ENCODE measurements at places on chromosomes 3 and 15.
A peak's percentile ranks its signal among the peaks of the same experiment; 100 is the strongest.

DNA sequence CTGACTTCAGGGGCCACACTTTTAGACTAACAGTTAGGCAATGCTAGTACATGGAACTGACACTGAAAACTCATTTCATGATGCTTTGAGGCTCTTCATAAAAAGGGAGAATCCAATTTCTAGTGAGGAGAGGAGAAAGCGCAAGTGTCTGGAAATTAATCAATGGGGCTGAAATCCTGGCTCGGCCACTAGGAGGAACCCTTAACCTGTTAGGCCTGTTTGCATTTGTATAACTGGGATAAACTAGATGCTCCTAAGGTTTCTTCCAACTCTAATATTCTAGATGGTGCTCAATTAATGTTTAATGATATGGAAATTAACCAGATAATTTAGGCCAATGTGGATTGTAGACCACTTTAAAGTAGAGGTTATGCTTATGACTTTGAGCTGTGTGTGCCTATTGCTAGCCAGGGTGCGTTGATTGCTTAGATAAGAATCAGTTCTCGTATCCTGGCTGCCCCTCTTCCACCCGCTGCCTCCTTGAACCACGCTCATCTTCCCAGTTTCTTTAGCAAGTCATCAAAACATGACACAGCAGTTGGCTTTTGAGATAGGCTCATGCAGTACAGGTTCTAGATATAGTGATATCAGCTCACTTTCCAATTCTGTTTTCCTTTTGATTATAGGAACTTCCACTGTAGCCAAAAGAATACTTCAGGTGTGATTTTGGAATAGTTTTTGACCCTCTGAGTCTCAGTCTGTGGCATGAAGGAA lies 16.8 kb upstream of the CRBN start:
- no peak for DNase-seq

DNA sequence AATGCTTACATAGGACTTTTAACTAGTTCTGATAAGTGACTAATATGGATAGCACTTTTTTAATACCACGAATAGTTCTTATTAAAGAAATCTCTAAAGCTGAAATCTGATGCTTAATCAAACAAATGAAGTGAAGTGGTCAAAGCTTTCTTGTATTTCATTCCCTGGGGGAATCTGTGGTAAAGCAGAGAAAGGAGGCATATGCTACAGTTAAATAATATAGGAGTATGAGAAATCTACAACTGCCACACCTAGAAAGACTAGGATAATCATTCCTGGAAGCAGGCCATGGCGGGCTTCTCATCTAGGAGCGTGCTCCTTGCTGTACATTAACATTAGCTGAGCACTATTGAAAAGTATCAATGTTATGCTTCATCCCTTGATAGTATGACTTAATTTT lies 835.7 kb downstream of the OTOL1 start:
- no peak for DNase-seq

- peak; percentile 98 for DNase-seq
These were observed 70.7 kb upstream of the ABHD2 start for GRCh38 chr15:89017370-89018066.

DNA sequence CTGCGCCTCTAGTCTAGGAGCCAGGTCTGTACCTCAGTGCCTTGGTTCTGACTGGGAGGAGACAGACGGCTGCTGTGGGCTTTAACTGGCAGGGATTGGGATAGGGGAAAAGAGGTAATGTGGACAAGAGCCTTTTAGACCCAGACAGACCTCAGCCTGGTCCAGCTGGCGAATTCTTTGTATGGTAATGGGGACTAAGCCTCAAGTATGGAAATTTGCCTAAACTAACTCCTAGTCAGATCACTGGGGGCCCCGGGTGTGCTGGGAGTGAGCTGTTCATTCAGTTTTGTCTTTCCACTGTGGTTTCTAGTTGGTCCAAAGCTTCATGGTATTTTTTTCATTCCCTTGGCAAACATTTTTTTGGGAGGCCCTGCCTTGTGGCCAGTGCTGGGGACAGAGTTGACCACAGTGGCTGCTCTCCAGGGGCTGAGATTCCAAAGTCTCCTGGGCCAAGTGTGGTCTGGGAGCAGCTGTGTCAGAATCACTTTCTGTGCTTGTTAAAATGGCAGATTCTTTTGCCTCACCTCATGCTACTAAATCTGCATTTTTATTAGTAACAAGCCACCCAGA lies 261.4 kb upstream of the C2CD4B start:
- DNase-seq, result no peak

DNA sequence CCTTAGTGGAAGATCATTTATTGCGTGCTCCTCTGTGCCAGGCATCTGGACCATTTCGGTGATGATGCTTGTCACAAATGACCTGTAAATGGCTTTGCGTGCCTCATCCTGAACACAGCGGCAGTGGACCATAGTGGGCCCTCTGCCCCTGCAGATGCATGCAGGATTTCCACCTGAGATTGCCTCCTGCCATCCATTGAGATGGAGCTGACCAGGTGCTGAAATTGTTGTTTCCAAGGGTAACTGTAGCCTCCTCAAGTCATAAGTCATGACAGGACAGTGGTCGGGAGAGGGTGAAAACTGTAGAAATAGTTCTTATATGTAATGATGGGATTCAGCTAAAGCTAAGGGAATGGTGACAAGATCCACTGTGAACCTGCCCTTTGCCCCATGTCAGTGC lies 35.5 kb downstream of the CLSTN2 start:
- no peak for DNase-seq

DNA sequence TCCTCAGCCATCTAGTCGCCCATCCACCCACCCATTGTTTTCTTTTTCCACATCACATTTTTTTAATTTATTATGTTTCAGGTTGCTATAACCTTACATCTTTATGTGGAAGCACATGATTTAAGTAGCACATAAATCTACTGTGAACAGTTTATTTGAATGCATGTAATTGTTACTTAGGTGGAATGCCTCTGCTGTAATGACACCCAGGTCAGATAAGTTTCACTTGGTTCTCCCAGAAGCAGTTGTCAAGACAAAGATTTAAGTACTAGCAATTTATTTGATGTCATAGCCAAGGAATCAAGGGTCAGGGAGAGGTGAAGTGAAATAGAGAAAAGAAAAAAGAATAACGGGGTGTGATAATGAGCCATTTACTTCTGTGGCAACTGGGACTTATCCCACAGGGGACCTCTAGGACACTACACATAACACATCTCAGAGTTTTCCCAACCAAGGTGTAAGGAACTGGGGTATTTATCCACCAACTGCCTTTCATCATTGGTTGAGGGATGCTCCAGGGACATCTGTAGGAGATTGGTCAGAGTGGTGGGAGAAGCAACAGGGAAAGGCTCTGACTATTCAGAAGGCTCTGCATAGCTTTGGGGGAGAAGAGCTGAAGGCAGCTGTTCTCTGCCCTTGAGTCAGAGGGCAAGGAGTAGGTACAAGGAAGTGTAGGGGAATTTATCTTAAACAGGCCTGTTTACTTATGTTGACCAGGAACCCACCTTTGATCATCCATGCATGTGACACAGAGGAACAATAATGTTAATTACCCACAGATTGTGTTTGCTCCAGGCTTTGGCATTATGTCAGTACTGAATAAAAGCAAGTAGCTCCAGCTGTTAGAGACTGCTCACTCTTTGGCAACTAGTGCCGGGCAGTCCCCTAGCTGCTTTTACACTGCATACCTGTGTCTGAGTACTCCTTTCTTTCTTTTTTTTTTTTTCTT lies 94.8 kb downstream of the CD200R1L start:
- no peak for DNase-seq

DNA sequence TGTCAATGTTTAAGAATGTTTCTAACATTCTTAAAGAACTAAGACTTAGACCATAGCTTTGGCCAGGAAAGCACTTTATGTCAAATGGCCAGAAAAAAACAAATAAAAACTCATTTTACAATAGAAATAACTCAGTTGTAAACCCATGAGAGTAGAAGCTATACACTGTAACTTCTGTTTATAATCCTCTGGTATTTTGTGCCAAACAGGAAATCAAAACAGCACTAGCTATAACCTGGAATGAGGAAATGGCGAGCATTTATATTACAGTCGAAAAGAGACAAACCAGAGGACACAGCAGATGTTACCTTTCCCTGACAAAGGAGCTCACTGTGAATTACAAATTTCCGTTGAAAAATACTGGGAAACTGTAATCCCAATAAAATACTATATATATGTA lies 10.3 kb downstream of the GK5 start:
- DNase-seq, result no peak

DNA sequence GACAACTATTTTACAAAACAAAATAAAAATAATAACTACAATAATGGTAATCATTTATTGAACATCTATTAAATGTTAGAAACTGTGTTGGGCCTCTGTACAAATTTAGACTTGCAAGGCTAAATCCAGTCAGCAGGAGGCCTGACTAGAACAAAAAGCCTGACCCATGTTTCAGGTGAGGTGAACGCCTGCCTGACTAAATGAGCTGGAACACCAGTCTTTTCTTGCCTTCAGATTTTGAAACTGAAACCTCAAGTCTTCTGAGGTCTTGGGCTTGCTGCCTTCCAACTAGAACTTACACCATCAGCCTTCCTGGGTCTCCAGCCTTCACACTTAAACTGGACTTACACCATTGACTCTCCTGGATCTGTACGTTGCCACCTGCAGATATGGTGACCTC lies 706.9 kb downstream of the TBL1XR1 start:
- no peak for DNase-seq

DNA sequence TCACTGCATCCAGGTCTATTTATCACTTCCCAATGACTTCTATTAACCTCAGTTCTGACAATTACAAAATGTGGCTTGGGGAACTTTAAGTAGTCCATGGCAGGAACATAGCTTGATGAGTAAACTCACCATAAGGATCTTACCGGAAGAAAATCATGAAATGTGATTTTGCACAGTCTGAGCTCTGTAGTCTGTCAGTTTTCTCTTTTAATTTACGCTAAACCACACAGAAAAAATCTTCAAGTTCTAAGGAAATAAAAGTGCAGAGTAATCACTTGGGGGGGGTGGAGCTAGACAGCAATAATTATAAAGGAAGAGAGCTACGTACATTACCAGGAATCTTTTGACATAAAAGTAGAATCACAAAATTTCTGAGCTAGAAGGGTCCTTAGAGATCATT lies 9.2 kb downstream of the TBC1D5 start:
- DNase-seq, result no peak

DNA sequence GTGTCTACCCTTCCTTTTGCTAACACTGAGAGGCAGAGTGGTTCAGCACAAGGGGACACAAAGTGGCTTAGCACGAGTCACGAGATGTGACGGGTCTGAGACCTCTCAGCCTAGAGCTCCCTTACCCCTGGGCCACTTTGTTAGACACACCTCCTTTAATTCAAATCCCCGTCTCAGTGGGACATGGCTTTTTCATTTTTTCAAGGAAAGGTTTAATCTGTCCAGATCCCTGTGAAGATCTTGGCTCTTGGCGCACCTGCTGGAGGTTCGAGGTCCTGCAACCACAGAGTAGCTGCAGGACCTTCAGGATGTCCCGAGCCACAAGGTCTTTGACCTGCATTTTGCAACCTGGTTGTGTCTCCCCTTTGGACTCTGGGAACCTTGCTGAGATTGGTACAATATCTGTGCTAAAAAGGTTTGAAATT lies 52.0 kb downstream of the LPP start:
- no peak for DNase-seq

DNA sequence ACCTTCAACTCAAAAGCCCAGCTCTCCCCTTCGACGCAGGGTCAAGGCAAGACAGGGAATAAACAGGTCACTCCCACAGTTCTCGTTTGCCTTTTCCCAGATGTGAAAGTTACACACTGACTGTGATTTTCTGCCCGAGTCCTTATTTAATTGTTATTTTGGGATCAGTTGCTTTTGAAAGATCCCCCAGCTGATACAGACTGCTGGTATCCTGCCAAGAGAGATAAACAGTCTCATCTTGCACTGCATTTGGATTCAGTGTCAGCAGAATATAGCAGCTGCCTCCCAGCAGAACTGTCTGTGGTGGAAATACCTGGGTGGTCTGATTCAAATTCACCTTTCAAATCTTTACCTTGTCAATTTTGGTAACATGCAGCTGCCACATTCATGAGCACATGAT lies 56.0 kb upstream of the FAM3D start:
- DNase-seq, result no peak

- no peak for DNase-seq
These were observed 108.0 kb downstream of the FBN1 start for GRCh38 chr15:48537271-48538113.

- no peak for DNase-seq
These were observed 104.3 kb upstream of the TMC3 start for GRCh38 chr15:81478354-81478753.

- no peak for DNase-seq
These were observed 36.2 kb downstream of the SEMA5B start for GRCh38 chr3:122991236-122991985.

GRCh38 chr3:107525644-107526305 lies 3.0 kb downstream of the BBX start:
- DNase-seq, result no peak

- no peak for DNase-seq
These were observed 67.1 kb downstream of the AAGAB start for GRCh38 chr15:67187351-67187854.

DNA sequence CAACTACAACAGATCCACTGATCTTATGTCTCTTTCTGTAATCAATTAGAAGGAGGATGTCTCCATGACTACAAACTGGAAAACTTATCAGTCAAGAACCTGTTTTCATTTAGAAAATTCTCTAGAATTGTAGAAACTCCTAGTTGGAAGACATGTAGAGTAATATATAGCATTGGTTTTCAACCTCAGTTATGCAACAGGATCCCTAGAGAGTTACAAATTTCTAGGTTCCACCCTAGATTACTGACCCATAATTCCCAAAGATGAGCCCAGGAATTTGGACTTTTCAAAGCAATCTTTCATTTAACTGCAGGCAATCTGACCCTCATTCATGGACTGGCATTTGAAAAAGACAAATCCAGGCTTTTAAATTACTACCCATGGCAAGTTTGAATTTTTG lies 116.9 kb upstream of the RAP2B start:
- no peak for DNase-seq

DNA sequence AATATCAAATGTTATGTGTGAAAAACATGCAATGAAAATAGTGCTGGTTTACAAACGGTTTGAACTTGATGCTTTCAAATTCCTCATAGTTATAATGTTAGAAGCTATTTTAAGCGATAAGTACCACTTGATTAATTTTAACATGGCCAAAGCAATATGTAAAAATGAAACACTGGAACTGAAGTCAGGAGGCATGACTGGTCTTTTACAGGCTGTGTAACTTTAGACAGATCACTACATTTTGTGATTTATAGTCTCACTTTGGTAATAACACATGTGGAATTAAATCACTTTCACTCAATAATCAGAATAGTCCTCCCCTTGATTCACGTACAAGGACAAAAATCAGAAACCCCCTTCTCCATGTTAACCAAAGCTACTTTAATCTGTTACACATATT lies 482.7 kb upstream of the NECTIN3 start:
- DNase-seq, result no peak

DNA sequence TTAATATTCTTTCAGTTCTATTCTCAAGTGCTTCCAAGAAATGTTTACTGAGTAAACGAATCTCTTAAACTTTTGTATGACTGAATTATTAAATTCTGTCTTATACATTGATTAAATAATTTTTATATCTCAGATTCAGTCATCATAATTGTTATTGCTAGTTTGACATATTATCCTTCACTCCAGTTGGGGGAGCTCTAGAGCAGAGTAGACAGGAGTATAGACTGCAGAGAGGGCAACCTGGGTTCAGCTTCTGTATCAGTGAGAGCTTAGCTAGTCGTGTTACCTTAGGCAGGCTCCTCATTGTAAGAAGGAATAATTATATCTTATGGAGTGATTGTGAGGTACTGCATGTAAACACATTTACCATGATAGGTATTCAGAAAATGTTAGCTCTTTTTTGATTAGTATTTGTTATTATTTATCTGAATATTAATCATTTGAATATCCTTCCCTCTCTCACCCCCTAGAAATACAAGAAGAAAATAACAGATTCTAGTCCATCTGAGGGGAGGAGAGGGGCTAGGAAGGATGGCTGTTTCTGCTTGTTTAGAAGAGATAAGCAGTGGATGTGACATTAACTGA lies 31.0 kb upstream of the ZCWPW2 start:
- DNase-seq, result no peak

Data from skeletal muscle cell (primary cell).